Mesenchymal stem cell (in vitro differentiated cells and primary cell): ENCODE measurements at places on chromosomes 2 and 18.
A peak's percentile ranks its signal among the peaks of the same experiment; 100 is the strongest.

GRCh38 chr2:178718988-178719387 is 88.2 kb downstream of the TTN start:
- no peak for DNase-seq
- H3K4me3 ChIP-seq, result no peak overlapping the region
- H3K4me1 ChIP-seq, result no peaks in the 10 kb centered on the region
- H3K36me3 ChIP-seq, result no peaks in the 10 kb centered on the region
- H3K27me3 ChIP-seq, result no peaks in the 10 kb centered on the region
- no peak overlapping the region for H3K27ac ChIP-seq

DNA sequence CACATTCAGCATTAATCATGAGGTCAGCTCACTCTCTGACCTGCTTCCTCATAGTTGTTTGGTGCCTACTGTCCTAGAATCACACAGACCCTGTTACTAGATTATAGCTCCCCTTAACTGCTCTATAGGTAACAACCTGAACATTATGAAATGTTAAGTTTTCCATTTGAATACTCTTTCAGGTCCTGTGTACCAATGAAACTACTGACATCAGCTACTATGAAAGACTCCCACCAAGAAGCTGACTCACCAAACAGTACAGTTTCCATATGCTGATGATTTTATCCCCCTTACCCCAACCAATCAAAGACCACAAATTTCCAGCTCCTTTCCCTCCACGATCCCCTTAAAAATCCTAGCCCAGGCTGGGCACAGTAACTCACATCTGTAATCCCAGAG is 56.3 kb downstream of the SRBD1 start:
- no peaks in the 10 kb centered on the region for H3K36me3 ChIP-seq
- DNase-seq, result peak; percentile 23
- H3K4me3 ChIP-seq, result peak overlapping the region; percentile 15
- no peaks in the 10 kb centered on the region for H3K27me3 ChIP-seq
- H3K27ac ChIP-seq, result no peak overlapping the region

- no peak overlapping the region for H3K27ac ChIP-seq
- no peaks in the 10 kb centered on the region for H3K36me3 ChIP-seq
- H3K27me3 ChIP-seq, result no peaks in the 10 kb centered on the region
- no peak overlapping the region for H3K4me3 ChIP-seq
- DNase-seq, result no peak
Measured at GRCh38 chr2:224970311-224970710, 72.0 kb downstream of the DOCK10 start.

GRCh38 chr2:210271300-210271699 is 43.7 kb downstream of the MYL1 start:
- H3K4me3 ChIP-seq, result no peak overlapping the region
- H3K27ac ChIP-seq, result no peak overlapping the region
- H3K4me1 ChIP-seq, result no peaks in the 10 kb centered on the region
- DNase-seq, result no peak

DNA sequence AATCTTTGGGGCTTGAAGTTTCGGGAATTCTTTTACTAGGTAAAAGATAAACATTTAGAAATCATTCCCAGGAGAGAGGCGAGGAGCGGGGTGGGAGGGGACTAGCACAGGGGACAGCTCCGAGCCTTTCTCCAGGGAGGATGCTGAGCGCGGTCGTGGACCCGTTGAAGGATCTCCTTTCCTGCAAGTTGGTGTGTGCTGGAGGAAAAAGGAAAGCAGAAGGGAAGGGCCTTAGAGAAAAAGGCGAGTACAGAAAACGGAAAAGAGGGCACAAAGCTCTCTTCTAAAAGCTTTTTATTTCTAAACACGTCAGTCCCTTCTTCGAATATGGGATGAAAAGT is 640 bp downstream of the SLC39A6 start:
- H3K27me3 ChIP-seq, result no peaks in the 10 kb centered on the region
- H3K4me3 ChIP-seq, result peak overlapping the region; percentile 100
- H3K36me3 ChIP-seq, result peaks cover 31% of the 10 kb centered on the region
- H3K27ac ChIP-seq, result peak overlapping the region; percentile 15

- H3K4me3 ChIP-seq, result no peak overlapping the region
- no peaks in the 10 kb centered on the region for H3K36me3 ChIP-seq
- no peak overlapping the region for H3K27ac ChIP-seq
- no peak for DNase-seq
- H3K27me3 ChIP-seq, result no peaks in the 10 kb centered on the region
- H3K4me1 ChIP-seq, result no peaks in the 10 kb centered on the region
Measured at GRCh38 chr2:434625-435024, 146.7 kb upstream of the ALKAL2 start.

DNA sequence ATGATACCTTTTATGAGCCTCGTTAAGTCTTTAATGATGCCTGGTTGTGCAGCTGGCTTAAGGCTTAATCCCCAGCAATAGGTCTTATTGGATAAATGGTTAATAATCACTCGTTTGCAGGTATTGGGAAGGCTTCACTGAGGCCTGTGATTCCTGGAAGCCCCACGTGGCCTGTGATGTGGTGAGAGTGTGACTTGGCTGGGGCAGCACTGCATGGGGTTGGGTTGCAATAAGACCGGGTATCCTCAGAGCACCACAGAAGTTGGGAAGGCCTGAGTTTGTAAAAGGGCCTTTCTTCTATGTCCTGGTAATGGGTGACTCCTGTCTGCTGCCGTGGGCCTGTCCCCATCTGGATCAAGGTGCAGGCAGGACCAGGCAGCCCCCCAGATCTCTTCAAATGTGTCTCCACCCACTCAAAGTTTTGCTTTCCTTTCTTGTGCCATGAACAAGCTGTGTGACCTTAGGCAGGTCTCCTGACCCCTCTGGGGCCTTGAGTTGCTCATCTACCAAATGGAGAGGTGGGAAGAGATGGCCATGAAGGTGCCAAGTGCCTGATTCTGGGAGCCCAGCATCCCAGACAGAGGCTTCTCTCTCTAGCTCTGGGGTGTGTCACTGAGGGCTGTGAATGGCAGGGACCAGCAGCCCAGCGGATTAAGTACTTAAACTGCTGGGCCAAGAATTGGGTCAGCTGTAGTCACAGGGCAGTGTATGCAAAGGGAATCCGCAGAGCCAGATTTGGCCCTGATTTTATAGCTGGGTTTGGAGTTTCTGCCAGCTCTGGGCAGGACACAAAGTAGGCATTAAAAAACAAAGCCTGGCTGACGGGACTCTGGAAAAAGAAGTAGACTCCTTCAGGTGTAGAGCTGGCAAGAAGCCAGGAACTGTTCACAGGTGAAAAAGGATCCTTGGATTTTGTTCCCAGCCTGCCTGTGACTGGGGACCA is 24.4 kb downstream of the LBH start:
- H3K4me3 ChIP-seq, result no peak overlapping the region
- no peaks in the 10 kb centered on the region for H3K27me3 ChIP-seq
- DNase-seq, result no peak
- H3K4me1 ChIP-seq, result peaks cover 1% of the 10 kb centered on the region
- H3K36me3 ChIP-seq, result peaks cover 10% of the 10 kb centered on the region

DNA sequence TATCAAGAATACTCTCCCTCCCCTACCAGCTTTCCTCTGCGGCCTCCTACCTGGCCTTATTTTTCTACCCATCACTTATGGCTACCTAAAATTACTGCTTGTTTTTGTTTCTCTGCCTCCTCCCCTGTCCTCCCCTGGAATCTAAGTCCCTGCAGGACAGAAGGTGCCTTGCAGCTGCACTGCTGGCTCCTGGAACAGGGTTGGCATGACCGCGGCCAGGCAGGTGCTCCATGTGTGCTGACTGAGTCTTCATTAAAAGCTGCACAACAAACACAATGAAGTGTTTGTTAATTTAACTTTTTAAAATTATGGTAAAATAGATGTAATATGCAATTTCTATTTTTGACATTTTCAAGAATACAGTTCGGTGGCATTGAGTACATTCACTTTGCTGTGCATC is 171.9 kb upstream of the FHL2 start:
- H3K27ac ChIP-seq, result no peak overlapping the region
- DNase-seq, result no peak
- H3K4me1 ChIP-seq, result peaks cover 7% of the 10 kb centered on the region
- H3K27me3 ChIP-seq, result peaks cover 34% of the 10 kb centered on the region
- H3K36me3 ChIP-seq, result no peaks in the 10 kb centered on the region
- H3K4me3 ChIP-seq, result no peak overlapping the region

DNA sequence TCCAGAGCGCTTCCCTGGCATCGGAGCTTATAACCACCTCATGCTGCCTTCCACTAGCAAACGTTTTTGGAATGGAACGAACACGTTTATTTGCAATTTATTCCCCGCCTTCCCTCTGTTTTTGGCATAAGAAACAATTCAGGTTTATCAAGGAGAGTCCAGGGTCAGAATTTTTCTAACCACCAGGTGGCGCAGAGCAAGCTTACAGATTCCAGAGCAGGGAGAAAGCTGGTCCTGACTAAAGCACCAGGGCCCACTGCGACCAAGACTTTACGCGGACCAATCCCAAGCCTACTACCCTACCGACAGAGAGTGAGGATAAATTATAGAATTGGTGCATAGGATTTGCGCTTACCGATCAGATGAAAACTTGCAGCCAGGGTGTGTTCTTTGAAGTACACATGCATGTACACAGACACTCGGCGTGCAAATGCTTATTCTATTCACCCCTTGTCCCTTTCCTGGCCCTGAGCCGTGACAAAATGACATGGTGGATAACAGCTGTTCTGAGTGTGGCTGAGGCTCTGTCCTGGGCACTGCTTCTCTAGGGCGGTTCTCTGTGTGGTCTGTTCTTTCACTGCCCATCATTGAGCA is 34.7 kb downstream of the NAPG start:
- DNase-seq, result peak; percentile 70
- H3K4me3 ChIP-seq, result no peak overlapping the region
- H3K36me3 ChIP-seq, result peaks cover 21% of the 10 kb centered on the region
- H3K27ac ChIP-seq, result no peak overlapping the region

- DNase-seq, result no peak
- no peaks in the 10 kb centered on the region for H3K36me3 ChIP-seq
- no peak overlapping the region for H3K27ac ChIP-seq
- H3K27me3 ChIP-seq, result peaks cover 6% of the 10 kb centered on the region
- peaks cover 6% of the 10 kb centered on the region for H3K4me1 ChIP-seq
Measured at GRCh38 chr2:42087137-42087856, 39.5 kb downstream of the PKDCC start.

GRCh38 chr2:68214381-68214780 is 38.0 kb downstream of the PPP3R1 start:
- H3K4me1 ChIP-seq, result no peaks in the 10 kb centered on the region
- no peak overlapping the region for H3K4me3 ChIP-seq
- no peaks in the 10 kb centered on the region for H3K36me3 ChIP-seq
- no peaks in the 10 kb centered on the region for H3K27me3 ChIP-seq
- no peak for DNase-seq

DNA sequence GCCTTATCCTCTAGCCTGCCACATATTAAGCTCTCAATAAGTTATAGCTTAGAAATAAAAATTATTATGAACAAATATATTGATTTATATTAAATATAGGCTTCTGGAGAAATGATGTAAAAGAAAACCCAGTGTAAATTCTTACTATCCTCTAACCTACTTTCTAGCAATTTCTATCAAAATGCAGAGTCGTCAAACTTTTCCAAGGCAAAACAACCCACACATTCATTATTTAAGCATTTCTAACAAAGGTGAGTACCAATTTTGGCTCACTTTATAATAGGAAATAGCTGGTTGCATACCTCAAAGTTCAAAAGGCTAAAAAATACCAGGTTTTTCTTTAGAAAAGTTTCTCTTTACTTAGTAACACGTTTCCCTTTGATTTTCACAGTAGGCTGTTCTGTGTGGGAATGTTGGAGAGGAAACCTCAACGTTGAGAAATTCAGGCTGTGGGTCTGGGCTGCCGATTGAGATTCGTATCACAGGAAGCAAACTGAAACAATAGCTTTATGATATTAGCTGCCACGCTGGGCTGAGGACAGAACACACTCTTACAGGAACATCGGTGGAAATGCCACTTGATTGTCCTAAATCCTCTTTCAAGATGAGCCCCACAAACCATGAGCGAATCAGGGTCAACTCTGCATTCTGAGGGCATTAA is 53.0 kb downstream of the EPAS1 start:
- H3K4me3 ChIP-seq, result no peak overlapping the region
- H3K36me3 ChIP-seq, result peaks cover 29% of the 10 kb centered on the region
- no peak for DNase-seq
- no peak overlapping the region for H3K27ac ChIP-seq

DNA sequence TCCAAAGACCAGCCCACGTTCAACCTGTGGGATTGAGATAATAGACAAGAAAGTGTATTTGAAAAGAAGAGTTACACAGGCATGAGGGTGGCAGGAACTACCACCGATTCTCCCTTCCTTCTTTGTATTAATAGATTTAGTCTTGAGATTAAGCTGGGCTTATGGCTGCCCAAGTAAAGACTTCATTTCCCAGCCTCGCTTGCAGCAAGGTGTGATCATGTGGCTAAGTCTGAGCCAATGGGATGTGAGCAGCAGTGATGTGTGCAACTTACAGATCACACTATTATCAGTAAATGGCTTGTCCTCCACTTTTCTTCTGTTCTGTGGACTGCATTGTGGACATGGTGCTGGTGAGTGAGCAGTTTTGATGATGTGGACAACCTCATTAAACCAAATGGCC is 101.7 kb downstream of the POLR1A start:
- no peak overlapping the region for H3K27ac ChIP-seq
- H3K4me1 ChIP-seq, result peaks cover 10% of the 10 kb centered on the region
- no peaks in the 10 kb centered on the region for H3K27me3 ChIP-seq
- H3K4me3 ChIP-seq, result no peak overlapping the region

DNA sequence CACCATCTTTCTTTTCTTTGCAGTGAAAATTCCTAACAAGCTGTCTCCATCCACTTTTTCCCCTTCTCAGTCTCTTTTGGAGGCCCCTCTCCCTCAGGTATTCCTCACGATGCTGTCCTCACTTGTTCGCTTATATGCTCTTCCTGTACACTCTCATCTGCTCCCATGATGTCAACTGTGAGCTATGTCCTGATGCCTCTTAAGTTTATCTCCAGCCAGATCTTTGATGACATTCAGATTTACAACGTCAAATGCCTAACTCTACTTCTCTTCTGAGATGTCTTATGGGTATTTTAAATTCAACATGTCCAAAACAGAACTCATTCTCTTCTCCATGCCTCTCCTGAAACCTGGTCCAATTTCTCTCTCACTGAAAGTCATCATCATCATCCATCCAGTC is 55.1 kb upstream of the SERTAD2 start:
- no peak overlapping the region for H3K4me3 ChIP-seq
- H3K27ac ChIP-seq, result no peak overlapping the region

DNA sequence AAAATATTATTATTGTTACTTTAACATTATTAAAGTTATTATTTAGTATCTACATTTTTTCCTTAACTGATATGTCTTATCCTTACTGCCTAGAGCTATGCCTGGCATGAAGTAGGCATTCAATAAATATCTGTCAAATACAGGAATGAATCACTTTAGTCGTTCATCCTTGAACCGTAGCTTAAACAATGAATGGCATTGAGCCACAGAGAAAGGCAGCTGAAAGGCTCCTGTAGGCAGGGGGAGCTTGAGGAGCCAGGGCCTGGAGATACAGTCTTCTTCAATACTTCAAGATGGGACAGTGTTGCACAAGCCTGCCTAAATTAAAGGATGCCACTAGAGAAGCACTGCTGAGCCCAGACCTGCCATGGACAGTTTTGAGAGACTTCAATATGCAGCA is 22.5 kb downstream of the CYRIA start:
- DNase-seq, result no peak
- no peaks in the 10 kb centered on the region for H3K27me3 ChIP-seq
- H3K4me3 ChIP-seq, result no peak overlapping the region
- H3K36me3 ChIP-seq, result no peaks in the 10 kb centered on the region
- no peak overlapping the region for H3K27ac ChIP-seq
- H3K4me1 ChIP-seq, result peaks cover 23% of the 10 kb centered on the region

GRCh38 chr2:162125138-162125537 is 26.9 kb downstream of the GCG start:
- peaks cover 2% of the 10 kb centered on the region for H3K4me1 ChIP-seq
- no peaks in the 10 kb centered on the region for H3K27me3 ChIP-seq
- peak; percentile 23 for DNase-seq
